Hindlimb muscle (tissue), 1 donor: ENCODE measurements at places on chromosomes 3 and 15. TPM values are rescaled to one million over a fixed set of nuclear protein-coding genes. Genes with fewer than 3 reads are reported as not detected.

- no peak for DNase-seq
Observed at GRCh38 chr15:61983081-61983480, 77.2 kb downstream of the VPS13C start.

DNA sequence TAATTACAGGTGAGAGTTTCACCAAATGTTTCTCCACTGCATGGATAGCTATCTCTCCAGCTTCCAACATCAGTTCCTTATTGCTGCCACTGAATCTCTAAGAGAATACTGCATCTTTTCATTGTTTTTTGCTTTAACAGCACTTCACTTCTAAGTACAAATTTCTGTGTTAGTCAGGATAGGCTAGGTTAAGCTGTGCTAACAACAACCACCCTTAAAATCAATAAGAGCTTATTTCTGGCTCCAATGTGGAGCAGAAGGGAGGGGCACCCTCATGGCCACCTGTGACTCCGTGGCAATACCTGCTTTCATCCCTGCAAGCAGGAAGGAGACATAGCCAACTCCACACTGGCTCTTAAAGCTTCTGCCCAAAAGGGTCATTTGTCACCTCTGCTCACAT, 36.4 kb upstream of the CORO2B start:
- DNase-seq: no peak

GRCh38 chr3:95460274-95460673, 1354.1 kb upstream of the EPHA6 start:
- DNase-seq: peak; percentile 13

GRCh38 chr3:67386451-67386850, 268.0 kb downstream of the SUCLG2 start:
- no peak for DNase-seq

- DNase-seq: no peak
Observed at GRCh38 chr3:165464736-165465135, 268.6 kb upstream of the SLITRK3 start.

- no peak for DNase-seq
Observed at GRCh38 chr3:56484122-56484521, 15.9 kb upstream of the ERC2 start.

GRCh38 chr3:150239766-150240165, 168.3 kb upstream of the TSC22D2 start:
- DNase-seq: no peak

DNA sequence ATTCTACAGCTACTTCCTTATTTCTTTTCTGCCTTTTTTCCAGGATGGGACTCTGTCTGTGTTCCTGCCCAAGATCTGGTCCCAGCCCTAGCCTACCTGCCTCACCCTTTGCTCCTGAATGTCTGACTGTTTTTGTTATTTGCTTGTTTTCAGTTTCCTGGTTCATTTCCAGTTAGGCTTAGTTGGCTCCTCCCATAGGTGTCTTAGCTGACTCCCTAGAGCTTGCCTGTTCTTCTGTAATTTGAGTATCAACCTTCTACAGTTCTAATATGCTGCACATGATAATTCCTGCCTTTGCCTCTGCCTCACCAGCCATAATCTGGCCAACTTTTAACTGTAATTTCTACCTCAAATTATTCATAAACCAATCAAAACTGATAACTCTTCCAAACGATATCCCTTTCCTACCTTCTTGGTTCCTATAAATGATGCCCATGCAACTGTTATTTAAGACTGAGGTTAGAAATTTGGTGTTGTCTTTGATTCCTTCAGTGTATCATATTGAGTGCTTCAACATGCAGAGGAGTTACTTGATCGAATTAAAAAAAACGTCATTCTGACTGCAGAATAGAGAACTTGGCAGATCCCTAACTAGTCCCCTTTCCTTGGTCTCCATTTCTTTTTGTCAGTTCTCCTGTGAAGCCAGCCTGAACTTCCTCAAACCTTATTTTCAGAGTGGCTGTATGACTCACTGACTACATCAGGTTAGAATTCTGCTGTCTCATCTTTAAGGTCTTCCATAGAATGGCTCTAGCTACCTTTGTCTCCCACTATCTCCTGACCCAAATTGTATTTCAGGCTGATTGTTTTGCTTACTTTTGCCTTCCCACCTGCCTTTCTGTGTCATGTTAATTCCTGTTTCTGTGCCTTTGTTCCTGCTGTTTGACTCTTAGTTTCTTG, 8.4 kb downstream of the GOLM2 start:
- DNase-seq: no peak

DNA sequence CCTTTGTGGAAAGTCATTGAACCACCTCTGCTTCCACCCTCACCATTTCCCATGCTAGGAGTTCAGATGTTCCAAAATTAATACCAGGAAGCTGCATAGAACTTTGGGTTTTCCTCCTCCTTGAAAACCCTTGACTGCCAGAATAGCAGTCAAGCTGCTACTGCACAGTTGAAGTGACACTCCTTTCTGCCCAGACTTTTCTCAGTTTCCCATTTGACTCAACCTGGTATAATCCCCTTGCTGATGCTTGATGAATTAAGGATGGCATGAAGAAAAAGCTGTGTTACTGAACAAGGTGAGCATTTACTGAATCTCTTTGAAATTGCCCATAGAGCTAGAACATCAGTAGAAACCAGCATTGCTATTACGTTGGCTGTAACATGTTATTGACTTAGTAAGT, 286.0 kb downstream of the EDEM1 start:
- DNase-seq: no peak

- no peak for DNase-seq
Observed at GRCh38 chr3:1037631-1038030, 55.2 kb upstream of the CNTN6 start.

Gene CCDC13
- polyA plus RNA-seq: not detected

Gene PIGZ
- 1.6 TPM for polyA plus RNA-seq

Gene EFHB
- polyA plus RNA-seq: 1.5 TPM

Gene GOLGA6L9
- 2.7 TPM for polyA plus RNA-seq

Gene CFAP92
- 1.4 TPM for polyA plus RNA-seq

Gene NANOGP8
- polyA plus RNA-seq: not detected

Gene FBXL22
- polyA plus RNA-seq: 38.4 TPM

Gene NOX5
- polyA plus RNA-seq: 0.30 TPM

Gene CTXND1
- 1.4 TPM for polyA plus RNA-seq

Gene RLBP1
- 0.30 TPM for polyA plus RNA-seq

Gene LTK
- 22.8 TPM for polyA plus RNA-seq
